ENCODE measurements at places on chromosomes 7 and 10. TPM values are rescaled to one million over a fixed set of nuclear protein-coding genes. Genes with fewer than 3 reads are reported as not detected.

Gene CH25H
- total RNA-seq, result not detected

Gene TPK1
- 2.3 TPM for total RNA-seq

Gene HOGA1
- total RNA-seq, result not detected

Gene FLNC
- 72.3 TPM for total RNA-seq

Gene ZP3
- not detected for total RNA-seq

Gene BMPR1A
- 74.2 TPM for total RNA-seq

Gene OR9A2
- not detected for total RNA-seq

Gene HMX3
- total RNA-seq, result not detected

Gene PANK1
- total RNA-seq, result 13.9 TPM

Gene AZGP1
- not detected for total RNA-seq

Gene PPP1R9A
- 4.1 TPM for total RNA-seq

Gene GAD2
- total RNA-seq, result not detected

Gene DHTKD1
- total RNA-seq, result 12.1 TPM

Gene CC2D2B
- total RNA-seq, result 0.30 TPM

Gene SPAM1
- not detected for total RNA-seq

Gene XRCC2
- total RNA-seq, result 0.95 TPM

Gene ZRANB1
- 24.7 TPM for total RNA-seq

Gene DPP6
- total RNA-seq, result not detected

Gene PRR15
- total RNA-seq, result 6.3 TPM

Gene LBX1
- total RNA-seq, result not detected

Gene CALHM1
- total RNA-seq, result not detected

Gene TDRD1
- not detected for total RNA-seq

Gene ANKRD1
- total RNA-seq, result 283 TPM

Gene PRKAG2
- 16.1 TPM for total RNA-seq

Gene BTBD16
- total RNA-seq, result 0.29 TPM

Gene FXYD4
- not detected for total RNA-seq

Gene MRLN
- not detected for total RNA-seq

Gene ASB10
- total RNA-seq, result not detected

Gene CFAP58
- total RNA-seq, result 0.27 TPM

Gene STRIP2
- total RNA-seq, result 1.2 TPM

Gene PRSS58
- total RNA-seq, result not detected

Gene DYNC1I1
- 17.4 TPM for total RNA-seq

Gene TEX36
- not detected for total RNA-seq

Gene GPC2
- total RNA-seq, result 6.2 TPM

Gene WNT2
- 0.62 TPM for total RNA-seq

Gene C10orf53
- not detected for total RNA-seq
